ENCODE measurements at places on chromosomes 6 and 20. TPM values are rescaled to one million over a fixed set of nuclear protein-coding genes. Genes with fewer than 3 reads are reported as not detected.

C2 gene
- total RNA-seq: 5.5 TPM

CST7 gene
- total RNA-seq: 0.62 TPM

GRCh38 chr20:9243986-9244385 is 175.1 kb downstream of the PLCB4 start:
- H3K27me3 ChIP-seq: no peaks in the 10 kb centered on the region
- no peaks in the 10 kb centered on the region for H3K36me3 ChIP-seq
- no peak overlapping the region for H3K27ac ChIP-seq
- H3K4me1 ChIP-seq: peaks cover 6% of the 10 kb centered on the region
- no peak overlapping the region for H3K4me3 ChIP-seq

LTB gene
- total RNA-seq: 0.69 TPM

RHAG gene
- not detected for total RNA-seq

DNA sequence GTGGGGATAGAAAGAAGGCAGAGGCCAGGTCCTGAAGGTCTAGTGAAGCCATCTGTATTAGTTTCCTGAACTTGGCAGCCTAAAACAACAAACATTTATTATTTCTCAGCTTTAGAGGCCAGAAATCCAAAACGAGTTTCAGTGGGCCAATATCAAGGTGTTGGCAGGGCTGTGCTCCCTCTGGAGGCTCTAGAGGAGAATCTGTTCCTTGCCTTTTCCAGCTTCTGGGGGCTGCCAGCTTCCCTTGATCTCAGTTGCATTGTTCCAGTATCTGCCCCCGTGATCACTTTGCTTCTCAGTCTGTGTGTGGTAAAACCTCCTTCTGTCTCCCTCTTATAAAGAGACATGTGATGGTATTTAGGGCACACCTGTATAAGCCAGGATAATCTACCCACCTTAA is 82.4 kb downstream of the MAFB start:
- H3K27me3 ChIP-seq: no peaks in the 10 kb centered on the region
- no peak overlapping the region for H3K4me3 ChIP-seq
- no peaks in the 10 kb centered on the region for H3K36me3 ChIP-seq
- H3K27ac ChIP-seq: no peak overlapping the region
- no peak for DNase-seq

DNA sequence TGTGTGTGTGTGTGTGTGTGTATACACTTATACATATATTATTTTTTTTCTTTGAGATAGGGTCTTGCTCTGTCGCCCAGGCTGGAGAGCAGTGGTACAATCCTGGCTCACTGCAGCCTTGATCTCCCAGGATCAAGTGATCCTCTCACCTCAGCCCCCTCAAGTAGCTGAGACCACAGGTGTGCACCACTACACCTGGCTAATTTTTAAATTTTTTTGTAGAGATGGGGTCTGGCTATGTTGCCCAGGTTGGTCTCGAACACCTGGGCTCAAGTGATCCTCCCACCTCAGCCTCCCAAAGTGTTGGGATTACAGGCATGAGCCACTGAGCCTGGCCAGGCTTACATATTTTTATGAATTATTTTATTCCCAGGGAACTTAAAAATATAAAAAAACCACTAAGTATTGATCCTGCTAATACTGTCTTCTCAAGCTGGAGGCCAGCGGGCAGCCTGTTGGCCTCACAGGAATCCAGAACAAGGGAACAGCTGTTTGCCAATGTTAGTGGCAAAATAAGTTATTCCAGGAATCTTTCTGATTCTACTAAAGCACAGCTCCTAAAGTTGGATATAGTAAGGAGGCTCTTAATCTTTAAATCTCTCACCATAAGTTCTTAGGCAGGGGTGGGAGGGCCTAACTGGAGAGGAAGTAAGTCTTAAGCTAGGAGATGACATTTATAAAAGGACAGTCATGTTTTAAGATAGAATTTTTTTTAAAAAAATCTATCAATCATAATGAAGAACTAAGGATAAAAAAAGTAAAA is 135.5 kb upstream of the NUP153 start:
- no peak for DNase-seq
- H3K4me3 ChIP-seq: no peak overlapping the region
- H3K27me3 ChIP-seq: no peaks in the 10 kb centered on the region
- H3K36me3 ChIP-seq: peaks cover 42% of the 10 kb centered on the region
- H3K4me1 ChIP-seq: no peaks in the 10 kb centered on the region
- no peak overlapping the region for H3K27ac ChIP-seq

- no peaks in the 10 kb centered on the region for H3K4me1 ChIP-seq
- H3K4me3 ChIP-seq: no peak overlapping the region
- DNase-seq: no peak
- no peak overlapping the region for H3K27ac ChIP-seq
Observed at GRCh38 chr6:78936515-78936914, 69.2 kb downstream of the IRAK1BP1 start.

GRCh38 chr20:23114018-23114417 is 27.9 kb upstream of the CD93 start:
- H3K36me3 ChIP-seq: no peaks in the 10 kb centered on the region
- no peak overlapping the region for H3K4me3 ChIP-seq
- peaks cover 8% of the 10 kb centered on the region for H3K4me1 ChIP-seq
- DNase-seq: no peak
- H3K27ac ChIP-seq: peak overlapping the region; percentile 9
- no peaks in the 10 kb centered on the region for H3K27me3 ChIP-seq

ECHDC1 gene
- 33.6 TPM for total RNA-seq

DNA sequence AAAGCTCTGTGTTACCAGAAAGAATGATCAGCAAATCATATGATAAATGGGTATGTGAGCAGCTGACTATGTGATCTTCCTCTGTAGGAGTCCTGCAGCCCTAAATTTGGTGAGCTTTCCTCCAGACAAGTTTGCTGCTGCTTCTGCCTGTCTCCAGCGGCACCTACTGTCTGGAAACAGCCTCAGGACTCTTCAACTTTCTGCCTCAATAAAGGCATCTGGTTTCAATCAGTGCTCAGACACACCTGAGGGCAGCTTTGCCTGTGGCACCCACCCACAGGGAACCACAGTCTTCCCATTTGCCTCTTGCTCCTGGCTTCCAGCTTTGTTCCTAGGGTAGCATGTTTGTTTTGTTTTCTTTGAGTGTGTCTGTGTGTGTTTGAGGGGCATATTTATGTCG is 727.9 kb upstream of the MAN1A1 start:
- no peak for DNase-seq
- no peaks in the 10 kb centered on the region for H3K4me1 ChIP-seq
- no peaks in the 10 kb centered on the region for H3K36me3 ChIP-seq

EBF4 gene
- total RNA-seq: 1.2 TPM

DNA sequence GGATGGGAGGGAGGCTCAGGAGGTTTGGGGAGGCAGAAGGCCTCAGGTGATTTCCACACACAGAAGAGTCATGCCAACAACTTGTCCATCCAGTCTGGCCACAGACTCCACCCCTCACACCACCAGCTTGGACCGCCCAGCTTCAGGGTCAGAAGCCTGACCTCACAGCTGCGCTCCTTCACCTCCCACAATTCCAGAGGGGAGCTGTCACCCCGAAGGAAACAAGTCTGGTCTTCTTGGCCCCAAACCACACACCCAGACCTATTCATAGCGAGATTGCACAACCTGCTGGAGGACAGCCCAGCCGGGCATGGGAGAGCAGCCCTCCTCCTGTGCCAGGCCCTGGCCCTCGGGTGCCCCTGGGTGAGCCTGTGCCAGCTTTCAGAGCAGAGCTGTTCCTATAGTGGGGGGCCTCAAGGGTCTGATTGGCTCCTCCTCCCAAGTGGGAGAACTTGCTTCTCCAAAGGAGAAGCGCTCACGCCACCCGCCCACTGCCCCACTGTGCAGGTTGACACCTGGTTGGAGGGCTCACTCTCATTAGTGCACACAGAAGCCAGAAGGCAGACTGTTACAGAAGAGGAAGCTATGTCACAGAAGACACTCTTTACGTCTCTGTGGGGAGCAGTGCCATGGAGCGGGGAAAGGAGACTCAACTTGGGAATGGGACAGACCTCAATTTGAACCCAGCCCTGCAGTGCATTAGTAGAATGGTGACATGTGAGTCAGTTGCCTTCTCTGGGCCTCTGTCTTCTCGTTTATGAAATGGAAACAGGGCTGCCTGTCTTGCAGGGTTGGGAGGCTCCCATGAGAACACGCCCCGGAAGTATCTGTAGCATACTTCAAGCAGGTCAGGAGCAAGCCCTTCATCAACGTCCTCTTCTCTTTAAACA is 128.8 kb downstream of the FOXO3 start:
- H3K27ac ChIP-seq: peak overlapping the region; percentile 85
- DNase-seq: peak; percentile 96
- H3K36me3 ChIP-seq: peaks cover 17% of the 10 kb centered on the region
- no peaks in the 10 kb centered on the region for H3K27me3 ChIP-seq

DNA sequence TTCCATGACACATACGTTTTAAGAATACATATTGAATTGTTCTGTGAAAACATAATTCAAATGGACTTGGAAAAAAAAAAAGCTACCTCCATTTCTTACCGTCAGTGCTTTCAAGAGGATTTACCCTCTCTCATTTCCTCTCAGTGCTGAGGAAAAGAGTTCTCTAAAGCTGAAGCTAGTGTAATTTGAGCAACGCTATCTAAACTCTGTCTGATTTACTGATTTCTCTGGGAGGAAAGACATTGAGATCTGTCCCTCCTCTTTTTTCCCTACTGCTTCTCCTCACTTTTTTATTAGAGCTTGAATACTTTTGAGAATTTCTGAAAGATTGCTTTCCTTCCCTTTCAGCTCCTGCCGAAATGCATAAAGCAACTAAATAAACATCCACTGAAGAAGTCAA is 41.2 kb upstream of the GRIK2 start:
- no peaks in the 10 kb centered on the region for H3K4me1 ChIP-seq
- no peak for DNase-seq
- no peaks in the 10 kb centered on the region for H3K27me3 ChIP-seq

DNA sequence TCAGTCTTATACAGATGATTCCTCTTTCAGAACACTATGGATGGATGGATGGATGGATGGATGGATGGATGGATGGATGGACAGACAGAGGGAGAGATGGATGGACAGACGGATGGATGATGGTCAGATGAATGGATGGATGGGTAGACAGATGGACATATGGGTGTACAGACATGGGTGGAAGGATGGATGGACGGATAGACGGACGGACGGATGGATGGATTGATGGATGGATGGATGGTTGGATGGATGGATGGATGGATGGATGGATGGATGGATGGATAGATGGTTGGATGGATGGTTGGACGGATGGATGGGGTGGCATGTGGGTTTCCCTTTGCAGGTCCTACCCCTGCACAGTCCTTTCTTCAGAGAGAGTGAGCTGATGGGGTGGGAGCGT is 320.7 kb downstream of the CDH4 start:
- DNase-seq: no peak
- no peaks in the 10 kb centered on the region for H3K4me1 ChIP-seq
- H3K27ac ChIP-seq: no peak overlapping the region
- no peak overlapping the region for H3K4me3 ChIP-seq

TRIM15 gene
- not detected for total RNA-seq

DNA sequence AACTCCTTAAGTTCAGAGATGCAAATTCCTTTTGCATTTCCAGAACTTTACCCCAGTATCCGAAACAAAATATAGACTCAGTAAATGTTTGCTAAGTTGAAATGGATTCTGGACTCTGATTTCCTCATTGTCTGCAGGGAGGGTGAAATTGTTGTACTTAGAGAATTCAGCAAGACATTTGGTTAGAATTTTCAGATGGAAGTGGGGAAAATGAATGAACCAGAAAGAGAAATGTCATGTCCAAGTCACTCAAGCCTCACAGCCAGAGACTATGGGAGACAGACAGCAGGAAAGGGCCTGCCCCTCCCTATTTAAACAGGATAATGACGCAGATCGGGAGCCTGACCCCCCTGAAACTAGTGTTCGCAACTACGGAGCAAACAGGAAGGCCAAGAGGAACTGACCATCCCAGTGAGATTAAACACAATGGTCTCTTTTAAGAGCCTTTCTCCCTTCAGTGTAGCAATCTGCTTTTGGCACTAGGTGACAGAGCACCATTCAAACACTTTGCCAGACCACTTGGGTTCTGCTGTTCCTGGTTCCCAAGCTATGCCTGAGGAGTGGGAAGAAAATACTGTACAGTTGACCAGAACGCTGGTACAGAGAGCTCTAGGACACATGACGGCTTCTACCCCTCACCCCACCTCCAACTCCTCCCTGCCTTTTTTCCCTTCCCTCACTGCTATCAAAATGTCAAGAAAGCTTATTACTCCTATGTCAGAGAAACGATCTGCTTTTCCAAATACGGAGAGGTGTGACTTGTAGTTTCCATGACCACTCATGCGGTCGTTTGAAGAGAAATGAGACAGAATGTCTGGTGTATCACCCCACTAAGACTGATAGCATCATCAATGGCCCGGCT is 13.7 kb downstream of the NEDD9 start:
- no peaks in the 10 kb centered on the region for H3K27me3 ChIP-seq
- H3K4me1 ChIP-seq: peaks cover 32% of the 10 kb centered on the region
- H3K36me3 ChIP-seq: no peaks in the 10 kb centered on the region
- peak overlapping the region; percentile 67 for H3K27ac ChIP-seq
- H3K4me3 ChIP-seq: no peak overlapping the region

GRCh38 chr20:47220161-47220582 is 136.3 kb downstream of the ZMYND8 start:
- peaks cover 9% of the 10 kb centered on the region for H3K36me3 ChIP-seq
- H3K4me1 ChIP-seq: no peaks in the 10 kb centered on the region
- peak; percentile 43 for DNase-seq
- H3K27me3 ChIP-seq: no peaks in the 10 kb centered on the region
- no peak overlapping the region for H3K4me3 ChIP-seq
- H3K27ac ChIP-seq: no peak overlapping the region

DNA sequence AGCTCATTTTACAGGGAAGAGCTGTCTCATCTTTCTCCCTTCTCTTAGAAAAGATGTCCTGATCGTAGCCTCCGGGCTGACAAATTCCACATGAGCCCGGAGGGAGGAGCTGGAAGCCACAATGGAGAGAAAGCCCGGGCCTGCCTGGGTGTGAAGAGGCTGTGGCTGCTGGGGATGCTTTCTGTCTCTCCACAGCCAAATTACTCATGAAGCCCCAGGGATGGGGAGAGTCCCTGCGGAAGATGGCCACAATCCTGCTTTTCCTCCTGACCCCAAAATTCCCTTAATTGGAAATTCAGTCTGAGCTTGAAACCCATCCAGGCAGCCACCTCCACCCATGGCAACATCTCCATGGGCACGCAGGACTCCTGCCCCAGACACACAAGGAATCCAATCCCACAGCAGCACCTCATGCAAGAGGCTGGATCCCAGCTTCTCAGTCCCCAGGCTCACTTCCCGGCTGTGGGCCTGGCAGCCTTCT is 32.4 kb downstream of the JPH2 start:
- no peaks in the 10 kb centered on the region for H3K36me3 ChIP-seq
- peak overlapping the region; percentile 91 for H3K27ac ChIP-seq
- H3K4me1 ChIP-seq: peaks cover 62% of the 10 kb centered on the region
- no peak overlapping the region for H3K4me3 ChIP-seq

PDYN gene
- total RNA-seq: not detected

GRCh38 chr6:125597411-125598253 is 151.8 kb upstream of the HEY2 start:
- no peaks in the 10 kb centered on the region for H3K27me3 ChIP-seq
- peak overlapping the region; percentile 32 for H3K4me3 ChIP-seq
- peak overlapping the region; percentile 92 for H3K27ac ChIP-seq

ERVFRD-1 gene
- total RNA-seq: not detected

GRCh38 chr6:64221776-64222175 is 586.2 kb downstream of the PHF3 start:
- no peaks in the 10 kb centered on the region for H3K4me1 ChIP-seq
- no peak overlapping the region for H3K4me3 ChIP-seq
- H3K27me3 ChIP-seq: no peaks in the 10 kb centered on the region
- H3K36me3 ChIP-seq: no peaks in the 10 kb centered on the region
